ENCODE measurements at places on chromosomes 3 and 15.

DNA sequence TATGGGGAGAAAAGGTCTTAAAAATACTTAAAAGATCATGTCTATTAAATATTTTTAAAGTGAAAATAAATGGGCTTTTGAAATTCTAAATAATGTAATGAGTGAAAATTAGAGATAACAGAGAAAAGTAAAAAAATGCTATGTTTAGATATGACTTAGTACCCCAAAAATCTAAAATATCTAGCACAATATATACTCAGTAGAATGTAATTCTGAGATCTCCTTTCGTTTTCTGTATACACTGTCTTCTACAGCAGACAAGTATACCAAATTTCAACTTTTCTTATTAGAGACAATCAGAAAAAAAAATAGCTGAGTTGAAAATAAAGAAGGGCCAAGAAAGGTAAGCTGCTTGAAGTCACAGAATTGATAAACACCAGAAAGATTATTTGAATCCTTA, 140.8 kb downstream of the ADAM10 start:
- no peak for DNase-seq

DNA sequence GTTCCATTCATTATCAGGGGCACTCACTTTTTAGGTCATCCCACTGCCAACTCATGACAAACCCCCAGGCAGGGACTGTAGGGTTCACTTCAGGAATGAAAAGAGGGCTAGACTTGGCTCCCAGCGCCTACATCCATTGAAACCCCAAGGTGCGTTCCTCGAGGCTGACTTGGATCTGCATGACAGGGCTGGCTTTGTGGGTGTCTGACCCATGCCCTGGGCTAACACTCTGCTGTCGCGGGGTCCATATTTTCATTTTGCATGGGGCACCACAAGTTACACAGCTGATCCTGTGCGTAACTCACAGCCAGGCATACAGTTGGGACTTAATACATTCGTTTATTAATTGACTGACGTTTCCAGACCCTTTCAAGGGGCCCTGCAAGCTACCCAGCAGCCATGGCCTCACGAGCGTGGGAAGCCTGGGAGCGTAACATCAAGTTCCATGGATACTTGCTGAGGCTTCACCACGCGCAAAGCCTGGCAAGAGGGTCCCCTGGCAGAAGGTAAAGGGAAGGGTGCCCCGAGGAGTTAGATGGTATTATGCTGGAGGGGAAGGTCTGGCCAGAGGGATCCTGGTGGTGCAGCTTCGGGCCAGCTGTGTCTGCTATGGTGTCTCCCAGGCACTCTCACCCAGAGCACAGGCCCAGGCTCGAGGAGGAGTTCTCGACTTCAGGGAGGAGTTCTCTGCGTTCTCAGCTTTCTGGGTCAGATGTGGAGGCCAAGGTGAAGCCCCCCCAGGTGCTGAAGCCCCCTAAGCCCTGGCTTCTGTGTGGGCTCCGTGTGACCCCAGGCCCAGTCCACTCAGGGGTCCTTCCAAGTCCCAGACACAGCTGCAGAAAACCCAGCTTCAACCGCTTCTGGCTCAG, 85.4 kb downstream of the ADAMTS17 start:
- DNase-seq: no peak

DNA sequence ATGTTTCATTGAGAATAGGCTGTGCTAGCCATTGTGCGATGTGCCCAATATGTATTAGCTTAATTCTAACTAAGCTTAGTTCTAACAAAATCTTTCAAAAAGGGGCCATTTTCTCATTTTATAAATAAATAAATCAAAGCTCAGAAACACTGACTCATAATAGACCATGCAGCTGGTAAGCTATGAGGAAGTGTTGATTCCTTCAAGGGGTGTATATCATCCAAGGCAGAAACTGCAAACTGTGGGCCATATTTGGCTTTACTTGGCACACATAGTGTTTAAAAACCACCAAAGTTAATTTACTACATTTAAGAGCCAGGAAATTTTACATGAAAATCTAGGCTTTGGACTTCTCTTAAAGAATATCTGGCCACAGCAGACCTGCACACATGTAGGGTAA, 136.5 kb downstream of the ZNF621 start:
- no peak for DNase-seq

- DNase-seq: no peak
Measured at GRCh38 chr3:5016211-5017161, 37.2 kb downstream of the BHLHE40 start.

DNA sequence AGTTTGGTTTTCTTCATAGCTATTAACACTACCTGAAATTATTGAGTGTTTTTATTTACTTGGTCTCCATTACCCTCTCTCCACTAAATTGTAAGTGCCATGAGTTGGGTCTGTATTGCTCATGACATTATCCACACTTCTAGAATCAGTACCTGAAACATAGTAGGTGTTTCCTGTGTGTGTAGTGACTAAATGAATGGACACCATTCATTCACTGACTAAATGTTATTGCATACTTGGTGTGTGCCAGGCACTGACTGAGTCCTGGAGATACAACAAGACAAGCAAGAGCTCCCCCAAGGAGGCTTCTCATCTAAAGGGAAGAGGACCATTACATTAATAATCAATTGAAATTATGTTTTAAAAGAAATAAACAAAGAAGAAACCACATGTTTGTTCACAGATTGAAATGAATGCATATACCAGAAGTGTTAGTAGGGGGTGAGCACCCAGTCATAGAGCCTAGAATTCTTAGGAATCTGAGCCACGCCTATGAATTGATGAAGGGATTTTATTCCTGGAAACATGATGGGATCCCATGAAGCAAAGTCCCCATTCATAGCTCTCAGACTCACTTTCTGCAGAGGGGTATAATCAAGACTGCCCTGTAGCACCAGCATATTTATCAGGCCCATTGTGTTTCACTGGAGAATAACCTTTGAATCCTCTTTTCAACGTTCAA, 31.7 kb upstream of the ATOSA start:
- DNase-seq: no peak

GRCh38 chr3:11835028-11835639, 11.6 kb downstream of the TAMM41 start:
- DNase-seq: no peak

DNA sequence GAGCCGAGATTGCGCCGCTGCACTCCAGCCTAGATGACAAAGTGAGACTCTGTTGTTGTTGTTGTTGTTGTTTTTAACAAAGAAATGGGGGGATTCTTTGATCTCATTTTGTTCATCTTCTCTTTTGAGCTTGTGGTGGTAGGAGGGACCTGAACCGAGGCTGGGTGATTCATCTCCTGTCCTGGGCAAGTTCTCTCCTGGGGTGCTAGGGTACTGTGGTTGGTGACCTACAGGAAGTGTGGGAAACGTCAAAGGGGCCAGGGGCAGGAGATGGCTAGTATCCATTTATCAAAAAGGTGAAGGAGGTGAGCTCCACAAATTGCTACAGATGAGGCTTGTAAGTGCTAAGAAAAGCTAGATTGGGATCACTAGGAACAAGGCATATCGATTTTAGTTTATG, 14.3 kb downstream of the PPCDC start:
- no peak for DNase-seq

All from stimulated activated effector memory CD8-positive, alpha-beta T cell treated with anti-CD3 and anti-CD28 coated beads, Interleukin-12 subunit alpha, Interleukin-12 subunit beta, amount 100 ng/mL, for 72 hours (primary cell).